ENCODE measurements at places on chromosomes 1 and 21.

- no peak for DNase-seq
Measured at GRCh38 chr1:232037774-232038388, 411.3 kb downstream of the DISC1 start.

DNA sequence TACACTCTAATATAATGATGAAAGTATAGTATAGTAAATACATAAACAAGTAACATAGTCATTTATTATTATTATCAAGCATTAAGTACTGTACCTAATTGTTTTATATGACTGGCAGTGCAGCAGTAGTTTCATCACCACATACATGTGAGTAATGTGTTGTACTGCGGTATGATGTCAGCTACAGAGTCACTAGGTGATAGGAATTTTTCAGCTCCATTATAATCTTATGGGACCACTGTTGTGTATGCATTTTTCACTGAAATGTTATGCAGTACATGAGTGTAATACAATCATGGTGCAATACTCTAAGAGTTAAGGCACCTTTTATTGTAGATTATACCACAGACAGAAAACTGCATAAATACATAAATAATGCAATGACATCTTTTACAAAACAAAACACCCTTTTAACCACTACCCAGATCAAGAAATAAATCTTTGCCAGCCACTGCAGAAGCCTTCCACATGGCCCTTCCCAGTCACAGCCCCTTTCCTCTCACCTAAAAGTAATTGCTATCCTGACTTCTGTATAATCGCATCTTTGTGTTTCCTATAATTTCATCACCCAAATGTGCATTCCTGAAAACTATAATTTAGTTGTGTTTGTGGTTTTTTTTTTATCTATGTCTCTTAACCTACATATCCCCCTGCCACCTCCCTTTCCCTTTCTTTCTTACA is 16.3 kb downstream of the ABCD3 start:
- DNase-seq: peak; percentile 40

- DNase-seq: no peak
Measured at GRCh38 chr1:201142011-201142848, 12.0 kb downstream of the TMEM9 start.

GRCh38 chr1:245444147-245444828 is 289.5 kb downstream of the KIF26B start:
- no peak for DNase-seq

GRCh38 chr1:245946905-245947304 is 560.2 kb downstream of the SMYD3 start:
- no peak for DNase-seq

DNA sequence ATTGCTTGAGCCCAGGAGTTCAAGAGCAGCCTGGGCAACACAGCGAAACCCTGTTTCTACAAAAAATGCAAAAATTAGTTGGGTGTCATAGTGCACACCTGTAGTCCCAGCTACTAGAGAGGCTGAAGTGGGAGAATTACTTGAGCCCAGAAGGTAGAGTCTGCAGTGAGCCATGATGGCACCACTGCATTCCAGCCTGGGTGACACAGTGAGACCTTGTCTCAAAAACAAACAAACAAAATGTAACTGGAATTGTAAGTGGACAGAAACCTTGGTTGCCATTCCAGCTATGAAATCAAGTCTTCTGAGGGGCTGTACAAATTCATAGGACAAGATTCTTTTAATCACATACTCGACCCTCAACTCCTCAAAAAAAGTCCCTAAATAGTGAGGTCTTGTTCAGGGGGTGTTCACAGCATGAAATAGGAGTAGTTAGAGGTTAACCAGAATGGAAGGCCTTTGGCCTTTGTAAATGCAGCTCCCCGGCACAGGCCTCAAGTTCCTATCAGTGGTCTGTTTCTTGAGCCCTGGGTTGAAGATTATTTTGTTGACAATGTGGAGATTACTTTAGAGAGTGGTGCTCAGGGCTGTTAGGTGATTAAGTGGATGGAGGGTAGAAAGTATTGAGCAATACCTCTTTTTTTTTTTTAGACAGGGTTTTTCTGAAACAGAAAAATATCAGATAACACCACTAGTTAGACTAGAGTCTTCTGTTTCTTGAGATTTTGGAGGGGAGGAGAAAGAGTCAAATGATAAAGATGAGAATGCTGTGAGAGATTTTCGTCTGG is 138.7 kb upstream of the ZNF648 start:
- no peak for DNase-seq

GRCh38 chr1:65256860-65257708 is 52.3 kb upstream of the DNAJC6 start:
- no peak for DNase-seq

DNA sequence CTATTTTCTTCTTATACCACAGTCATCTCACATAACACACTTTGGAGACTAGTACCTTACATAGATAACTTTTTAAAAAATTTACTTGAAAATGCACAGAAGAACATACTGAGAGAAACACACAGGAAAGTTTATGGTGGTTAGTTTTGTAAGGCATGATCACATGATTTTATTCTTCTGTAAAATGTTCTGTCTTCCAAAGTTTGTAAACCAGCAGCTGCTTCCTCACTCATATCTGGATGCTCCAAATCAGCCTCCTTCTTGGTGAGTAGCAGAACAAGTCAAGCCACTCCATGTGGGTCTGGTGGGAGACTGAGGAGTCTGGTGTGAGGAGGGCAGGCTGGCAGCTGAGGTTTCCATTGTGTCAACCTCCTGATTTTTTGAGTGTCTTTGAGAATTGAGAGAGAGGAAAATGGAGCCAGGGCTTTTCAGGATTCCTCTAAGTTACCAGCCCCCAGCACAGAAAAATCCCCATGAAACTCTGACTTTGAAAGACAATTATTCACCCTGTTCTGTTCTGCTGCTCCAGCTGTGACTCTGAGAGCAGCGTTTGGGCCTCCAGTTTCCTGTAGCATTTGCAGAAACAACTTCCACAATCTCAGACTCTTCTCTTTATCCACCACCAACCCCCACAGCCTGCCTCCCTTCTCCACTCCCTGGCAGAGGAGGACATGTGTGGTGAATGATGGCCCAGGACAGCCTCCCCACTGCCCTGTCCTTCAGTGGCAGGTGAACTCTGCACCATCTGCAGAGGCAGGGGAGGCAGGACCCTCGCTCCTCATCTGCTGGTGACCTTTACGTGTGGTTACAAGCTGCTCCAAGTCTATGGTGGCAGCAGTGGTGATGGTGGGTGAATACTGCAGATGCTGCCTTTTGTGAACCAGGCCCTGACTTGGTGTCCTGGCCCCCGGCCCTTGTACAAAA is 82.3 kb downstream of the FCRL5 start:
- no peak for DNase-seq

DNA sequence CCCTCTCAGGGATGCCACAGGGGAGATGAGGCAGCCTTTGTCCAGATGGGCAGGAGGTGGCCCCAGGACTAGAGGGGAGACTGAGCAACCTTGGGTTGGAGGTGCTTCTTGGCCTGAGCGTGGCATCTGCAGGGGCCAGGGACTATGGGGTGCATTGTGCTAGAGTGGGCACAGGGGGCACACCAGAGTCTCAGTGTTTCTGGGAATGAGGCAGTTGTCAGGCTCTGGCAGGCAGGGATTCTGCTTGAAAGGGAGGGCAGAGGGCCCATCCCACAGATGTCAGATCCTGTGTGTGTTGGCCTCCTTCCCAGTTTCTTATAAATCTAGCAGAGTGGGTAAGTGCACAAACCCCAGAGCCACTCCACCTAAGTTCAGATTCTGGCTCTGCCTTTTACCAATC is 13.7 kb downstream of the LGR6 start:
- DNase-seq: peak; percentile 62

DNA sequence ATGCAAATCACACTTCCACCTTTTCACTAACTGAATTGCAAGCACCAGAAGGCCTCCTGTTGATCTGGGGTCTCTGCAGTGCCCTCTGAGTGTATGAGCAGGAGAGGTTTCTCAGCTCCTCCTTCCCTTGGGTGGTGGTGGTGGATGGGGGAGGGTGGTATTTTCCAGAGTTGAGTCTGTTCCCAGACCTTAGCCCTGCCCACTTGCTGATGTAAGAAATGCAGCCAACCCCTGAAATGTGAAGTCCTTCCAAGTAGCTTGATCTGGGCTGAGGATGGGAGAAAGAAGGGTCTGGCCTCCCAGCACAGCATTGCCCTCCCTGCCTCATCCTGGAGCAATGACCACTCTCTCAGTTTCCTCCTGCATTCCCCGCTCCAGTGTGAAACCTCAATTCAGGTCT is 6.3 kb upstream of the FOXD2 start:
- DNase-seq: peak; percentile 90

- no peak for DNase-seq
Measured at GRCh38 chr1:1616045-1616790, 918 bp downstream of the MIB2 start.

Measured in iris pigment epithelial cell (primary cell).